Activated CD4-positive, alpha-beta T cell treated with anti-CD3 and anti-CD28 coated beads for 36 hours (primary cell): ENCODE measurements at places on chromosomes 2 and 18. TPM values are rescaled to one million over a fixed set of nuclear protein-coding genes. Genes with fewer than 3 reads are reported as not detected.

The KIAA2012 gene
- not detected for total RNA-seq

DNA sequence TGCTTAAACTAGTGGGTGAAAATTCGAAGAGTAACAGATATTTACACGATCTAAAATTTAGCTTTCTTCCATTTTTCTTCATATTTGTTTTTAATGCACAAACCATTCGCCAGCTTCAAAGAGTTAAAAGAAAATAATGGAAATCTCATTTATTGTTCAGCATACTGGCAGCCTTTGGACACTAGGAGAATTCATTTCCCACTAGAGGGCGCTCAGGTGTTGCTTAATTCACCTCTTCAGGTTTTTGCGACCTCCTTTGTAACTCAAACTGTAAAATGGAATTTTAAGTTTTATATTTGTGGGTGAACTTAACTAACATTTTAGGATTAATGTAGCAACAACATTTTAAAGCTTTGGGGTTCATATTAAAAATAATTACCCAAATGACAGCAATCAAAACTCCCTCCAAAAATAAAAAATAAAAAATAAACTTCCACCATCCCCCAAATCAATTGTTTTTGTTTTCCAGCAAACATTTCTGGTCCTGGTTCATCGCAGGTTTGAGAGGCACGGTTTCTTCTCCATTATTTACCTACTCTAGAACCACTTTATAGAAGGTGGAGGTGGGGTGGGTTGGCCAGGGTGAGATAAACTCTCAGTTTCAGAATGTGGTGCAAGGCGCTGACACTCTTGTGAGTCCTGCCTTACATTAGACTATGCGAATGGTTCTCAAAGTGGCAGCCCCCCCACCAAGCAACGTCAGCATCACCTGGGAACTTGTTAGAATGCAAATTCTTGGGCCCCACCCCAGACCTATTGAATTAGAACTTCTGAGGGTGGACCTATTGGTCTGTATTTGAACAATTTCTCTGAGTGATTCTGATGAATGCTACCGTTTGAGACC, 24.7 kb upstream of the PNPT1 start:
- DNase-seq, result peak; percentile 66

The CNDP1 gene
- total RNA-seq, result not detected

DNA sequence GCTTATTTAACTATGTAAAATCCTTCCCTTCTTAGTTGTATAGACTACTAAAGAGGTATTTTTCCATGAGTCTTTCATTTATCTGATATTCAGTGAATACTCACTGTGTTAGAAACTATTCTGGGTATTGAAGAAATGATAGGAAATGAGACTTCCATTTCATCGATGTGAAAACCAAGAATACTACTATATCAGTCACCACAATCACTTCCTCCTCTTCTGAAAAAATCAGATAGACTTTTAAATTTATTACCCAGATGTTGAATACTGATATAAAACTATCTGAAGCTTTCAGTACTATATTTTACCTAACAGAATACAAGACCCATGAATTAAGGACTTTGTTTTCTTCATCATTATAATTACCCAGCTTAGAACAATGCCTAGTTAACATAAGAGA, 1801.1 kb upstream of the CELF4 start:
- no peak for DNase-seq
